ENCODE measurements at places on chromosomes 6 and 20. TPM values are rescaled to one million over a fixed set of nuclear protein-coding genes. Genes with fewer than 3 reads are reported as not detected.

PKHD1 gene
- not detected for total RNA-seq

TCP11 gene
- 0.43 TPM for total RNA-seq

- DNase-seq, result no peak
Measured at GRCh38 chr6:24847402-24847801, 48.7 kb upstream of the ARMH2 start.

DNA sequence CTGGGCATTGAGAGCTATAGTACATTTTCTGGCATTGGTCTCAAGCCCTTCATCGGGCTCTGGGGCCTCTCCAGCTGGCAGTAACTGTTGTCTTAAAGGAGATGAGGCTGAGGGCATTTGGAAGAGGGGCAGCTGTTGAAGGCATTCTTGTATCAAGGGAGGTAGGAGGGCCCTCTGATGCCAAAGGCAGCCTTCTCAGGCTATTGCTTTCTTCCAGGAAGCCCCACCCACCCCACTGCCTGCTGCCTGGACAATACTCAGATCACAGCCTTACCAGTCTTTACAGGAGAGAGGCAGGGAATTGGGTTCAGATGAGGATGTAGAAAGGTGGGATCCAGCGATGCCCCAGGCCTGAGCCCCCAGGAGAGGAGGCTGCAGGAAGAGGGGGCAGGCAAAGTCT, 46.0 kb downstream of the CPXM1 start:
- DNase-seq, result no peak

GRCh38 chr6:138205437-138206094, 12.7 kb downstream of the PBOV1 start:
- no peak for DNase-seq

GRCh38 chr20:40651151-40651550, 37.9 kb downstream of the MAFB start:
- DNase-seq, result no peak
